Right lung (tissue), 10 donors: ENCODE measurements at places on chromosomes 4 and X. TPM values are rescaled to one million over a fixed set of nuclear protein-coding genes. Genes with fewer than 3 reads are reported as not detected.

- no peak for DNase-seq
Observed at GRCh38 chr4:169263791-169264392, 6.9 kb downstream of the SH3RF1 start.

The CMC4 gene
- 12.6 TPM for polyA plus RNA-seq

GRCh38 chrX:136272325-136272724 lies 21.1 kb upstream of the MAP7D3 start:
- no peak for DNase-seq

DNA sequence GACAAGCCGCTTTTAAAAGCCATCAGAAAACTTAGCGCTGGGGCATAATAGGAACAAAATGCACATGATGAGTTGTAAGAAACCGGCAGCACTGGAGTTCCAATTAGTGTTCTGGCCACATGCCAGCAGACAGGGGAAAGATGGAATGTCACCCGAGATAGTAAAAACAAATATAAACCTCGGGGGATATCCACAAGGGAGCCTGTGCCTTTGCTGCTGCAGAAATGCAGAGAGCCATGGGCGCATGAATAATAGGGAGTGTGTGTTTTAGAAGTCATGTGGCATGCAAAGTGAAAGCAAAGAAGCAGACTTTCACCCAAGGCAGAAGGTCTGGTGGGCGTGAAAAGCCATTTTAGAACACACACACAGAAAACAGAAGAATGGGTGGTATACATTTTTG lies 19.1 kb downstream of the GPRASP3 start:
- no peak for DNase-seq

DNA sequence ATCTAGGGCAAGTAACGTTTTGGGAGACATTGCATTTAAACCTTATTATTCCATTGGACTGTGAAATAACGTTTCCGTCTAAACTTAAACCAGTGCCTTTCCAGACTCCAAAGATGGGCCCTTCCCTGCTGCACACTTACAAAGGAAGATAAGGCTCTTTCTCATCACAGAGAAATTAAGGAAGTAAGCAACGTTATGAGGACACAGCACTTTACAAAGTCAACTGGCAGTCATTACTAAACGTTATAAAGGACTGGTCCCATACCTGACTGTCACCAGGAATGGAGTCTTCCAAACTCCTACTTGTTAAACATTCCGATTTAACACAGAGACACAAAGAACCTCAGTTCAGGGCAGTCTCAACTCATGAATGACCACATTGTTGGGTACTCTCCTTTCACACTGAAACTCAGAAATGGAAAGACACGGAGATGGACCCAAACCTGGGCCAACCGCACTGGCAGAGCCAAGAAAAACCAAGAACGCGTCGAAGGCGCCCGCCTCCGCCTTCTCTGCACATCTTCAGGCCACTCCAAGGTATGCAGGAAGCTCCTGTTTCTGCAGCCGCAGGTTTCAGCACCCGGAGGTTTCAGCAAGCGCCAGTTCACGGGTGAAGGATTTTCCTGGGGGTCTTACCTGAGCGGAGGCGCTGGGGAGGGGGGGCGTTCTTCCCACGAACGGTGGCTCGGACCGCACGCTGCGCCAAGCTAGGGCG lies 670 bp downstream of the PAPSS1 start:
- no peak for DNase-seq

GRCh38 chrX:118698516-118699170 lies 28.8 kb upstream of the IL13RA1 start:
- no peak for DNase-seq

- no peak for DNase-seq
Observed at GRCh38 chrX:38919202-38919601, 117.9 kb downstream of the MID1IP1 start.

- no peak for DNase-seq
Observed at GRCh38 chr4:114323841-114324240, 274.8 kb upstream of the UGT8 start.

GRCh38 chr4:170014359-170015011 lies 11.7 kb downstream of the MFAP3L start:
- DNase-seq: no peak

The NUDT10 gene
- polyA plus RNA-seq: 8.1 TPM

GRCh38 chr4:175584172-175584571 lies 227.9 kb downstream of the GPM6A start:
- DNase-seq: no peak

The GAGE2A gene
- polyA plus RNA-seq: not detected

The RADX gene
- 13.9 TPM for polyA plus RNA-seq

DNA sequence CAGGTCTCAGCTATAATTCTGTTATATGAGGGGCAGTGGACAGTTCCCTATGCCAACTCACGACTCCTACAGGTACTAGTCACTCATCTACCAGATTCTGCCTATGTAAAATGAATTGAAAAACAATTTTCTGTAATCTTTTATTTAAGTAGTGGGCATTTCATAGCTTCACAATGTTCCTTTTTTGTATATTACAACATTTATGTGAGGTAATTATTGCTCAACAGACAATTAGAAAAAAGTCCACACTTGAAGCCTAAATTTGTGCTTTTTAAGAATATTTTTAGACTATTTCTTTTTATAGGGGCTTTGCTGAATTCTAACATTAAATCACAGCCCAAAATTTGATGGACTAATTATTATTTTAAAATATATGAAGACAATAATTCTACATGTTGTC lies 20.4 kb downstream of the EREG start:
- DNase-seq: no peak

GRCh38 chrX:45668686-45669443 lies 468.2 kb upstream of the DIPK2B start:
- no peak for DNase-seq

- no peak for DNase-seq
Observed at GRCh38 chr4:21387683-21388082, 560.9 kb downstream of the KCNIP4 start.

The GAGE12H gene
- not detected for polyA plus RNA-seq

GRCh38 chrX:40174001-40174853 lies 76.5 kb upstream of the BCOR start:
- no peak for DNase-seq
